ENCODE measurements at places on chromosomes 11 and 22. TPM values are rescaled to one million over a fixed set of nuclear protein-coding genes. Genes with fewer than 3 reads are reported as not detected.

GRCh38 chr22:32684822-32685187, 116.7 kb upstream of the TIMP3 start:
- DNase-seq: no peak

- DNase-seq: no peak
Measured at GRCh38 chr11:67287355-67288197, 1.5 kb upstream of the ANKRD13D start.

- no peak for DNase-seq
Measured at GRCh38 chr11:74532501-74533246, 39.1 kb upstream of the LIPT2 start.

The PHLDA2 gene
- total RNA-seq: not detected

The MIOX gene
- total RNA-seq: not detected

The SERPING1 gene
- total RNA-seq: 552 TPM

All from uterus (tissue), 4 donors.